ENCODE measurements at places on chromosomes 6 and 20. TPM values are rescaled to one million over a fixed set of nuclear protein-coding genes. Genes with fewer than 3 reads are reported as not detected.

Gene NRSN2
- 78.9 TPM for total RNA-seq

Gene DPPA5
- not detected for total RNA-seq

Gene HSPA1L
- 0.35 TPM for total RNA-seq

Gene KHDC1L
- not detected for total RNA-seq

Gene SCUBE3
- total RNA-seq = 35.5 TPM

Gene CGA
- total RNA-seq = 4.6 TPM

Gene SAMD3
- 0.89 TPM for total RNA-seq

Gene PLAGL1
- total RNA-seq = 3.7 TPM

Gene RAMACL
- not detected for total RNA-seq

Gene REM1
- under 0.01 TPM for total RNA-seq

Gene VSX1
- total RNA-seq = not detected

Gene CRISP2
- total RNA-seq = not detected

Gene CABLES2
- 4.6 TPM for total RNA-seq

Gene TFEB
- 26.8 TPM for total RNA-seq

Gene PYGB
- 240 TPM for total RNA-seq

Gene ZNF334
- total RNA-seq = 0.58 TPM

Gene FLRT3
- 4.1 TPM for total RNA-seq

Gene CST4
- not detected for total RNA-seq

Gene ZNF165
- 1.2 TPM for total RNA-seq

Gene CAP2
- total RNA-seq = 6.7 TPM

Gene SCRT2
- total RNA-seq = not detected

Gene PDE10A
- total RNA-seq = 0.53 TPM

Gene SLC22A1
- total RNA-seq = not detected

Gene KIAA1755
- 2.8 TPM for total RNA-seq

Gene BFSP1
- total RNA-seq = 2.3 TPM

Gene HBS1L
- 122 TPM for total RNA-seq

Gene LAMA4
- 128 TPM for total RNA-seq

Gene RIPOR3
- total RNA-seq = 0.35 TPM

Gene SS18L1
- 6.9 TPM for total RNA-seq

Gene RIMS4
- total RNA-seq = not detected

Gene FBXL4
- total RNA-seq = 10.1 TPM

Gene SDC4
- total RNA-seq = 270 TPM

Gene GTSF1L
- total RNA-seq = not detected

Gene MATN4
- total RNA-seq = not detected

Gene TAAR9
- not detected for total RNA-seq
